ENCODE measurements at places on chromosomes 2 and 18.

- no peak for DNase-seq
These were observed 516.7 kb downstream of the NR4A2 start for GRCh38 chr2:155815851-155816250.

GRCh38 chr2:135256531-135257260, 204.6 kb downstream of the RAB3GAP1 start:
- no peak for DNase-seq

GRCh38 chr2:232104076-232104646, 142.6 kb downstream of the DIS3L2 start:
- DNase-seq = no peak

DNA sequence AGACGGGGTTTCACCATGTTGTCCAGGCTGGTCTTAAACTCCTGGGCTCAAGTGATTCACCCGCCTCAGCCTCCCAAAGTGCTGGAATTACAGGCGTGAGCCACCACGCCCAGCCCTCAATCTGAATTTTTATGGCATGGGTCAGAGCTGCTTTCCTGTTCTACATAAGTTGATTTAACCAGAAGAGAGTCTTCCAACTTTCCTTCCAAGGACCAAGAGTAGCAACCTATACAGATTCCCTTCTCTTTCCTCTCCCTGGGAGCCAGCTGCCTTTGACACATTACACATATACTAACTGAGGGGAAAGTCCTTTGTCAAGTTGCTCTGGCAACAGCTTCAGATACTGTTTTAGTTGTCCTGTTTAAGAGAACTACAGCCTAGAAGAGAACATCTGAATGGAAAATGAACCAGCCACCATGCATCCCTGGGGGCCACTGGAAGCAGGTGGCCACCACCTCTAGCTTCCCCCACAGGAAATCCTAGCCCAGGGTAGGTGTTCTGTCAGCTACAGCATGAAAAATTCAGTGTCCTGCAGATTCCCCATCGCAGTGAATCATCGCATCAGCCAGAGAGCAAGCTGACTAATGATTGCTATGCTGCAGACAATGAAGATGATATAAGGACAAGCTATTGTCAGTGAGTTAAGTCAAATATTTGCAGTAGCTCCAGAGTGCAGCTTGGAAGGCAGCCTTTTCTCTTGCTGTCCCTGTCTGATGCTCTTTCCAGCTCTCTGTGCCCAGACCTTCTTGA, 62.9 kb downstream of the POMC start:
- DNase-seq = no peak

DNA sequence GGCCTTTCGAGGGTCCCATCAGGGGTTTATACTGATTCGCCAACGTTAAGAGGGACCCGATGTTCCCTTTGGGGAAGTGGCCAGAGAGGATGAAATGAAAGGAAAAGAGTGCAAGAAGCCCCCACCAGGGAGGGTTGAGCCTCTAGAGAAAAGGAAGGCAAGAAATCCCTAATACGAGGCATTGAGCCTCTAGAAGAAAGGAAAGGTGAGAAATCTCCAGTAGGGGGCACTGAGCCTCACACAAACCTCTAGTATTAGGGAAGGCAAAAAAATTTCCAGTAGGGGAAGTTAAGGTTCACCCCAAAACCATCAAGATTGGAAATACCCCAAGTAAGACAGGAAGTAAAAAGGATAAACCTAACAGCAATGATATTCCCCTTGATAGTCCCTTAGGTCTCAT, 9.8 kb upstream of the SAP130 start:
- no peak for DNase-seq

DNA sequence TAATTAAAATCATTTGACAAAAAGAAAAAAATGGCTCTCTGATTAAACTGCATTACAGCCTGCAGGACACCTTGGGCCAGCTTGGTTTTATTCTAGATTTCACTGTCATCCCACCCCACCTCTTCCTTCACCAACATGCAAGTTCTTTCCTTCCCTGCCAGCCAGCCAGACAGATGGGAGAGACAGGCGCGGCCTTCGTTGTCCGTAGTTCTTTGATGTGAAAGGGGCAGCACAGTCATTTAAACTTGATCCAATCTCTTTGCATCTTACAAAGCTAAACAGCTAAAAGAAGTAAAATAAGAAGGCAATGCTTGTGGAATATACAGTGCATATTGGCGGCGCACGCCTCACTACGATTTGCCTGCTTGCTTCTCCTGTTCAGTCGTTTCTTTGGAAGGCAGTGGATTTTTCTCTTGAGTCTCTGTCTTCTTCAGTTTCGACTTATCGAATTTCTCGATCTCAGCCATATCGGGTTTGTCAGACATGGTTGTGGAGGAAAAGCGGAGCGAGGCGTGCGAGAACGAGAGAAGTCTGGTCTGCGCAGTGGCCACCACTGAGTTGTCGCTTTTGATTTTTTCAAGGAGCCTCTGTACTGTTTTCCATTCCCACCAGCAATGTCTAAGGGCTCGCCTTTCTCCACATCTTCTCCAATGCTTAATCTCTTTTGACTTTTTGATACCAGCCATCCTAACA, 22.4 kb downstream of the COLEC11 start:
- no peak for DNase-seq

DNA sequence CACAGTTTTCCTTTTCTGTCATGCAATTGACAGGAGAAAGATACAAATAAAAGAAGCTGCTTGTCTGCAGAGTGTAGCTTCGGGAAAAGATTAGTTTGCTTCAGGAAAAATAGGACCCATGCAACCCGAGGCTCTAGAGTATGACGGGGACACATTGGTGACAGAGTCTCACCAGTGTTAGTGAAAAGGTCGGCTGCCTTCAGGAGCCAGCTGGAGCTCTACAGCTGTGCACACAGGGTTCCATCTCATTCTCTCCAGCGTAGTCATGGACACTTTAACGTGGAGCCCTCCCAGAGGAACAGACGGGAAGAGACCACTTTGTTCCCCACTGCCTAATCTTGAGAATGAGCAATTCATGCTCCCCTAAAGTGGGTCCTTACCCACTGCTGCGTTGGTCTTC, 42.9 kb downstream of the FECH start:
- no peak for DNase-seq

Measured in heart right ventricle (tissue), 16 donors.